ENCODE measurements at places on chromosomes 6 and 20. TPM values are rescaled to one million over a fixed set of nuclear protein-coding genes. Genes with fewer than 3 reads are reported as not detected.

DNA sequence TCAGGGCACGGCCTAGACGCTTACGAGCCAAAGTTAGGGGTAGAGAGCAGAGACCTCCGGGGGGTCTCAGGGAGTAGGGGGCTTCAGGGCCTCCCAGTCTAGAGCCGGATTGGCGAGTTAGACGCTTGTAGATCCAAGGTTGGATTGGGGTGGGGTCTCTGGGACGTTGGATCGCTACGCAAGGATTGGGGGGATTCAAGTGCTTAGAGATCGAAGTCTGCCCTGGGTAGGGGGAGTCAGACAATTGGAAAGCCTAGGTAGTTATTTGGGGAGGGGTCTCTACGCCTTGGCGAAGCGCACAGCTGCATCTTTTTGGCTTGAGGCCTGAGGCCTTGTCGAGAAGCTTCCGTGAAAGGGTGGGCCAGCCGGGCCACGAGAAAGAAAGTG is 469 bp downstream of the STX16 start:
- peak overlapping the region; percentile 95 for H3K27ac ChIP-seq
- no peaks in the 10 kb centered on the region for H3K36me3 ChIP-seq
- DNase-seq: no peak
- H3K27me3 ChIP-seq: no peaks in the 10 kb centered on the region
- peaks cover 44% of the 10 kb centered on the region for H3K4me1 ChIP-seq
- peak overlapping the region; percentile 82 for H3K4me3 ChIP-seq

DNA sequence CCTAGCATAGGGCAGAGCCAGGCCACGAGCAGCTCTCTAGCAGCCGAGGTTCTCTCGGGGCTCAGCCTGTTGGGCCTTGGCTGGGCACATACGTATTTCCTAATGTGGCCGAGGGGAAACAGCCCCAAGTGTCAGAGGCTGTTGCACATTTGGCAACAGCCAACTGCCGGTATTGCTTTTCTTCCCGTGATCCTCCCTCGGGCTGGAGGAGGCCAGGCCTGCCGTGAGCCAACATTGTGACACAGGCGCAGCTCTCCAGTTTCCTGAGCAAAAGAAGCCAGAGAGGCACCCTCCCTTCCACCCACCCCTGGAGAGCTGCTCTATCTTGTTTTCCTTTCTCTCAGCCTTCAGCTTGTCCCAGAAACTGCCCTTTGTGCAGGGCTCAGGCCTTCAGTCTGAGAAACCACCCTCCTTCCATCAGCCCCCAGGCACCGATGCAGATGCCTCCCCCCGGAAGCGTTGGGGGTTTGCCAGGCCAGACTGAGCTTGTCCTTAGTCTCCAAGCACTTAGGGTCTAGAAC is 5.1 kb upstream of the BPI start:
- no peaks in the 10 kb centered on the region for H3K36me3 ChIP-seq
- no peak for DNase-seq
- H3K27ac ChIP-seq: peak overlapping the region; percentile 82

Gene MYB
- total RNA-seq: 0.42 TPM

Gene ADTRP
- total RNA-seq: 0.92 TPM

Gene BEND6
- 1.7 TPM for total RNA-seq

Data from esophagus muscularis mucosa (tissue), 4 donors.